ENCODE measurements at places on chromosomes 7 and 10.

GRCh38 chr7:158979635-158980351 is 123.4 kb downstream of the DYNC2I1 start:
- DNase-seq: no peak

GRCh38 chr10:94220717-94221116 is 142.0 kb downstream of the NOC3L start:
- DNase-seq: no peak

DNA sequence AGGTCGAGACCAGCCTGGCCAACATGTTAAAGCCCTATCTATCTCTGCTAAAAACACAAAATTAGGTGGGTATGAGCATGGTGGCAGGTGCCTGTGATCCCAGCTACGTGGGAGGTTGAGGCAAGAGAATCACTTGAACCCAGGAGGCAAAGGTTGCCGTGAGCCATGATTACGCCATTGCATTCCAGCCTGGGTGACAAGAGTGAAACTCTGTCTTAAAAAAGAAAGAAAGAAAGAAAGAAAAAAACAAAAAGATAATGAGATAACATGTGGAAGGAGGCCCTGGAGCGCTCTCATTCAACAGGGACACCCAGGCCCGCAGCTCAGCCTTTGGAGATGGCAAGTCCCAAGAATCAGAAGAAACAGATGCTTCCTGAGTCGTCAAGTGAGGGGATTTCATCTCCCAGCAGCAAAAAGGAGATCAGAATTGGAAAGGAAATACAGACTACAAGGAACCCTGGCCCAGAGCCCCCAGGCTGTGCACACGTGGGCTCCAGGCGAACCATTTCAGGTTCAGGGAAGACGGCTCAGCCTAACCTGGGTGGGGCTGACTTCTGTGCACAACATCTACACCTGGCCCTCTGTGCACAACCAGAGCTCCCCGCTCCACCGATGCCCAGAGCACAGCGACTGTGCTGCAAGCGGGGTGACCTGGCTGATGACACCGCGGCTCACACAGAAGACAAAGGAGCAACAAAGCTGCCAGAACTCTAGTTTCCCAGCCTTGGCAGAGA is 33.3 kb downstream of the GNA12 start:
- no peak for DNase-seq

- no peak for DNase-seq
Measured at GRCh38 chr10:66717231-66717981, 208.4 kb upstream of the LRRTM3 start.

- DNase-seq: peak; percentile 69
Measured at GRCh38 chr10:29304264-29304994, 15.6 kb downstream of the LYZL1 start.

DNA sequence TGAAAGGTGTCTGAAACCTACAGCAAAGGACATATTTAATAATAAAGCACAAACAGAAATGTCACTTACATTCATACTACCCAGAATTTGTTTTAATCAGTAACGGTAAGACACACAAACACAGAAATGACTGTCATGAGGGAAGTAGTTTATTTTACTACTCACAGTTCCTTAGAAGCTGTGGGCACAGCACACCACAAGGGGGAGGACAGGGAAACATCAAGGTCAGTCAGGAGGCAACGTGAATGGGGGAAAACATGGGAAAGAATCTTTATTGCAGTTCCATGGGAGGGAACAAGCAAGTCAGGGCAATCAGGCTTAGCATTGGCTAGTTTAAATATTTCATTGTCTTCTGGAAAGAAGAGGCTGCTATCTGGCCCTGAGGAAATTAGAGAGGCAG is 123.8 kb upstream of the PDSS1 start:
- no peak for DNase-seq

GRCh38 chr7:156091519-156092080 is 279.3 kb upstream of the SHH start:
- no peak for DNase-seq

- no peak for DNase-seq
Measured at GRCh38 chr10:30231071-30231652, 117.9 kb downstream of the MTPAP start.

- no peak for DNase-seq
Measured at GRCh38 chr7:150511048-150511447, 3.6 kb upstream of the GIMAP7 start.

DNA sequence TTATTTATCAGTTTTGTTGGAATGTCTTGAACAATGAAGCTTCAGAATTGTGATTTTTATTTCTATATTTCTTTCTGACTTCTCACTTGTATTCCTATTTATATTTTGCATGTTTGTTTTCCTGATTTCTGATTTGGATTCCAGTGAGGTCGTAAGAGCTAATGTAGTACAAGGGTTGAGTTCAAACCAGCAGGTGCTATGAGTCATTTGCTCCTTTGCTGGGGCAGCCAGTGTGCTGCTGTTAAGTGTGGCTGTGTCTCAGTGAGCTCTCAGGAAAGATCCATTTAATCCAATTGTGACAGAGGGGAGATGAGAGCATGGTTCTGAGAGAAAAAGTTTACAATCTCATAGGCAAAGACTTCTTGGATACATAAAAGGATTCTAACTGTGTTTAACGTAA is 48.6 kb downstream of the MCU start:
- peak; percentile 12 for DNase-seq

DNA sequence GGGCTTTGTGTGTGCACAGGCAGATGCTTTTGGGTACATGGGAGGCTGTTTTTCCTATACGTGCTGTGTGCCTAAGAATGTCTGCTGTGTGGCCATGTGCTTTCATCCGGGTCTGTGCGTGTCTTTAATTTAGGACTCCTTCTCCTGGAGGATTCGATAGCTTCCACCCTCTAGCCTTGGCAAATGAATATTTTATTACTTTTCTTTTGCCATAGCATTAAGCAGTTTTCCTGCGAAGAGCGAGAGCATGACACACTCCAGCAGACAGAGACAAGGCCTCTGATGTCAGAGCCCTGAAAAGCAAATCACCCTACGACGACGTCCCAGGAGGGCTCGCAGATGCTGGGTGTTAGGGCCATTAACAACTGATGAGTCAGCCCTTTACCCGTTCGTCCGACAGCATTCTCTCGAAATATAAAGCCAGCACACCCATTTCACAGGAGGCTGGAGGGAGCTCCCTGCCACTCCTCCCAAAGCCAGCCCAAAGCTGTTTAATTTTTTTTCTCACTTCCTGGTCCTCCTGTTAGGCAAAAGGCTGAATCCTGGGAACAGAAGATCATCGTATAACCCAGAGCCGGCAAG is 311.3 kb upstream of the ZMIZ1 start:
- DNase-seq: no peak

Measured in HuH-7.5 (cell line).